ENCODE measurements at places on chromosomes 6 and 20. TPM values are rescaled to one million over a fixed set of nuclear protein-coding genes. Genes with fewer than 3 reads are reported as not detected.

Gene DHX16
- 19.0 TPM for polyA plus RNA-seq

Gene GNAS-AS1
- not detected for polyA plus RNA-seq

DNA sequence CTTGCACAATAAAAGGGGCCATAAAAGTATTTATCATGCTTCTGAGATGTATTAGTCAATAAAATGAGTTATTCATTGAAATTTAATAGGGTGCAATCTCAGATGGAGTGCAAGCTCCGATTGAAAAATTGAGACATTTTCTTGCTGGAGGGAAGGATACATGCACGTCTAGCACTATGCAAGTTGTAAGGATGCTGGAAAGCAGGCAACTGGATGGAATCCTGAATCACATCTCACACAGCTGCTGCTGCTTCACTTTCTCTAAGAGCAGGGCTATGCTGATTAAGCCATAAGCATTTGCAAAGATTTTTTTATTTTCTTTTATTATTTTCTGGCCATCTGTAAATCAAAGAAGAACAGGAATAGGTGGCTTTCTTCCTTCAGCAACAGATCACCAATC lies 308.8 kb upstream of the EPHA7 start:
- no peak for DNase-seq
- no peak overlapping the region for H3K4me3 ChIP-seq
- no peak overlapping the region for H3K27ac ChIP-seq
- no peaks in the 10 kb centered on the region for H3K36me3 ChIP-seq
- H3K27me3 ChIP-seq = no peaks in the 10 kb centered on the region

- peaks cover 3% of the 10 kb centered on the region for H3K27me3 ChIP-seq
- no peaks in the 10 kb centered on the region for H3K36me3 ChIP-seq
- DNase-seq = peak; percentile 80
- no peak overlapping the region for H3K4me3 ChIP-seq
- H3K4me1 ChIP-seq = peaks cover 9% of the 10 kb centered on the region
- H3K27ac ChIP-seq = no peak overlapping the region
Measured at GRCh38 chr6:33589731-33590530, 9.9 kb upstream of the BAK1 start.

- DNase-seq = no peak
- H3K4me3 ChIP-seq = no peak overlapping the region
- H3K36me3 ChIP-seq = no peaks in the 10 kb centered on the region
- H3K4me1 ChIP-seq = peaks cover 34% of the 10 kb centered on the region
- H3K27ac ChIP-seq = no peak overlapping the region
Measured at GRCh38 chr20:44589537-44589936, 7.2 kb downstream of the PKIG start.
